Tibial nerve (tissue), 4 donors: ENCODE measurements at places on chromosomes 16 and 17. TPM values are rescaled to one million over a fixed set of nuclear protein-coding genes. Genes with fewer than 3 reads are reported as not detected.

DNA sequence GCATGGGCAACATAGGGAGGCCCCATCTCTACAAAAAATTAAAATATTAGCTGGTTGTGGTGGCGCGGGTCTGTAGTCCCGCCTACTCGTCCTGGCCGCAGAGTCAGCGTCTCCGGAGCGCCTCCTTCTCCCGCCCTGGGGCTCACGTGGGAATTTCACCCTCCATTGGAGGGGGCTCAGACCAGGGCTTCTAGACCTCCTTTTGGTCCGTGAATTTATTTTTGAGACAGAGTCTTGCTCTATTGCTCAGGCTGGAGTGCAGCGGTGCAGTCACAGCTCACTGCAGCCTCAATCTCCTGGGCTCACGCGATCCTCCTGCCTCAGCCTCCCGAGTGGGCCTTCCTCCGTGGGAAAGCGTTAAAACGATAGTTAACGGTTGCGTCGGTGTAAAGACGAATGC lies 394 bp upstream of the NME4 start:
- H3K4me1 ChIP-seq, result peaks cover 10% of the 10 kb centered on the region
- peak overlapping the region; percentile 46 for H3K4me3 ChIP-seq
- H3K36me3 ChIP-seq, result no peaks in the 10 kb centered on the region
- peak overlapping the region; percentile 92 for H3K27ac ChIP-seq

DNA sequence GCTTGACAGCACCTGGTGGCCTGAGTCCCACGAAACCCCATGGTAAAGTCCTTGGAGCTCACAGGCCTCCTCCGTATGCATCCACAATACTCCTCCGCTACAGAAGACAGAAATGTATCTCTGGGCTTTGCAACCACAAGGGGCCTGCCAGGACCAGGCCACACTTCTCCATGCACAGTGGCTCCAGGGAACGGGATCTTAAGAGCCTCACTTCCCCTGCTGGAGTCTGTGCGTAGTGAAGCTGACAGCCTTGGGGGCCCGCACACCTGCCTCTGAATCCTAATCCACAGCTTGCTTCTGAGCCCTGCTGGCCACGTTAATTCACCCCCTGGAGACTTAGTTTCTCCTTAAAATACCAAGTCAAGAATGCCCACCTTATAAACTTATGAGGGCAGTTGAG lies 125.7 kb downstream of the COPRS start:
- H3K4me1 ChIP-seq, result no peaks in the 10 kb centered on the region
- no peaks in the 10 kb centered on the region for H3K27me3 ChIP-seq
- H3K27ac ChIP-seq, result no peak overlapping the region
- DNase-seq, result no peak

Gene TLCD3B
- not detected for total RNA-seq

GRCh38 chr16:81204798-81205680 lies 33.5 kb upstream of the BCO1 start:
- DNase-seq, result peak; percentile 34
- no peaks in the 10 kb centered on the region for H3K36me3 ChIP-seq
- H3K4me3 ChIP-seq, result no peak overlapping the region
- H3K27me3 ChIP-seq, result no peaks in the 10 kb centered on the region

DNA sequence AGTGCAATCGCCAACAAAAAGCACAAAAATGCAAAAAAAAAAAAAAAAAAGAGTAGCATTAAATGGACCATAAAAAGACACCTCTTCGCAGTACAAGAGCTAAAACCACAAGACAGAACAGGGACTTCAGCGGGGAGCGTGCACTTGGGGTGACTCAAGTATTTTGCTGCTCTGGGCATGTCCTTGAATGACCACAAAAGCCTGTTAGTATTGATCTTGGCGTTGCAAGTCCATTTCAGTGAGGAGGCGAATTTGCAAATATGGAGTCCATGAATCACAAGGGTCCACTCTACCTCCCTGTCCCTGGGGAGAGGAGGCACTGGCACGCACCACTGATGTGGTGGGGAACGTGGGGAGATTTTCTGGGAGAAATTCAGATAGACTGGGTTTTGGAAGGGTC lies 78.9 kb downstream of the CNGB1 start:
- H3K36me3 ChIP-seq, result no peaks in the 10 kb centered on the region
- no peaks in the 10 kb centered on the region for H3K27me3 ChIP-seq
- H3K27ac ChIP-seq, result no peak overlapping the region

DNA sequence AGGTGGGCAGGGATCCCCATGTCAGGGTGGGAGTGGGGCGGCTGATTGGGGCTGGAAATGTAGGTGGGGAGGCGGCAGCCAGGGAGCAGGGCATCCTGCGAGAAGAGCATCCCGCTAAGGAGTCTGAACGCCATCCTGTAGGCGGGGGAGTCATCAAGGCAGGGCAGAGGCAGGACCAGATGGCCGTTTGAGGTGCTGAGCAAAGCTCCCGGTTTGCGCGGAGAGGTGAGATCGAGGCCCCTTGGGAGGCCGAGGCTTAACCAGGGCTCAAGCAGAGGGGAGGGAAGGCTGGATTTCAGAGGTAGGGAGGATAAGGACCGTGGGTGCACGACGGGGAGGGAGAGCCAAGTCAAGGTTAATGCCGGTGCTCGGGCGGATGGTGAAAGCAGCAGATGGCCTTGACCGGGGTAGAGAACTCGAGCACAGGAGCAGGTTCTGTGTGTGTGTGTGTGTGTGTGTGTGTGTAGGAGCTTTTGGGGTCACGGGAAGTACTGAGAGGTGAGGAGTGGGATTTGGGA lies 472 bp upstream of the NME2 start:
- peaks cover 23% of the 10 kb centered on the region for H3K36me3 ChIP-seq
- peak overlapping the region; percentile 98 for H3K4me3 ChIP-seq
- H3K27ac ChIP-seq, result peak overlapping the region; percentile 80
- peaks cover 8% of the 10 kb centered on the region for H3K4me1 ChIP-seq
- no peak for DNase-seq

Gene DNAI2
- not detected for total RNA-seq

DNA sequence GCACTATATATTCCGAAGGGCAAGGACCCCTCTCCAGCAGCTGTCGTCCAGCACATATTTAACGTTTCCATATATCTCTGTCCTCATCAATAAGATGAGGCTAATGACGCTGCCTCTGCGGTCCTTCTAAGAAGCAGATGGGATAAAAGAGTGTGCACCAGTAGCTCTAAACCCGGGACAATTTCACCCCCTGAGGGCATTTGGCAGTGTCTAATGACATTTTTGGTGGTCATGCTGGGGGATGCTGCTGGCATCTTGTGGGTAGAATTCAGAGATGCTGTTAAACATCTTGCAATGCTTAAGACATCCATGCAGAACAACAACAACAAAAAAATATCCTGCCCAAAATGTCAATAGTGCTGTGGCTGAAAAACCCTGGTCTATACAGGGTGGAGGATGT lies 372.9 kb downstream of the CDH13 start:
- H3K27me3 ChIP-seq, result no peaks in the 10 kb centered on the region
- H3K4me3 ChIP-seq, result no peak overlapping the region
- H3K4me1 ChIP-seq, result no peaks in the 10 kb centered on the region
- DNase-seq, result no peak

- peaks cover 4% of the 10 kb centered on the region for H3K4me1 ChIP-seq
- peaks cover 3% of the 10 kb centered on the region for H3K27me3 ChIP-seq
- no peak overlapping the region for H3K27ac ChIP-seq
- DNase-seq, result peak; percentile 87
- no peaks in the 10 kb centered on the region for H3K36me3 ChIP-seq
Measured at GRCh38 chr17:39244600-39245570, 19.1 kb upstream of the STAC2 start.

DNA sequence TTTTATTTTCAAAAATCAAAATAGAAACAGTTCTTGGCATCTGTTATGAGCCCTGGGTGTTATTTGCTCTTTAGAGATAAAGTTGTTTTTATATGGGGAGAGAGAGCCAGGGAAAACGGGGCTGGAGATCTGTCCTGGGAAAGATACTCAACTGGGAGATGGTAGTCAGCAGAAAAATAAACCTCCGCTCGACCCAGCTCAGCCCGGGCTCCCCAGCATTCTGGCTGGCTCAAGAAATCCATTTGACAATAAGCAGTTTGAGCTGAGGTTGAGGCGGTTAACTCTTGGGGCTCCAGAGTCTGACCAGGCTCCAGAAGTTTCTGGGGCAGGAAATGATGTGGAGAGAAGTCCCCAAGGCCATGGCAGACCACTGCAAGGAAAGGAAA lies 151.9 kb downstream of the IRX5 start:
- H3K27ac ChIP-seq, result no peak overlapping the region
- DNase-seq, result no peak
- H3K4me3 ChIP-seq, result no peak overlapping the region
- H3K4me1 ChIP-seq, result no peaks in the 10 kb centered on the region
- no peaks in the 10 kb centered on the region for H3K36me3 ChIP-seq

GRCh38 chr16:57694231-57694724 lies 328 bp upstream of the DRC7 start:
- no peak for DNase-seq
- no peaks in the 10 kb centered on the region for H3K36me3 ChIP-seq
- no peaks in the 10 kb centered on the region for H3K27me3 ChIP-seq

DNA sequence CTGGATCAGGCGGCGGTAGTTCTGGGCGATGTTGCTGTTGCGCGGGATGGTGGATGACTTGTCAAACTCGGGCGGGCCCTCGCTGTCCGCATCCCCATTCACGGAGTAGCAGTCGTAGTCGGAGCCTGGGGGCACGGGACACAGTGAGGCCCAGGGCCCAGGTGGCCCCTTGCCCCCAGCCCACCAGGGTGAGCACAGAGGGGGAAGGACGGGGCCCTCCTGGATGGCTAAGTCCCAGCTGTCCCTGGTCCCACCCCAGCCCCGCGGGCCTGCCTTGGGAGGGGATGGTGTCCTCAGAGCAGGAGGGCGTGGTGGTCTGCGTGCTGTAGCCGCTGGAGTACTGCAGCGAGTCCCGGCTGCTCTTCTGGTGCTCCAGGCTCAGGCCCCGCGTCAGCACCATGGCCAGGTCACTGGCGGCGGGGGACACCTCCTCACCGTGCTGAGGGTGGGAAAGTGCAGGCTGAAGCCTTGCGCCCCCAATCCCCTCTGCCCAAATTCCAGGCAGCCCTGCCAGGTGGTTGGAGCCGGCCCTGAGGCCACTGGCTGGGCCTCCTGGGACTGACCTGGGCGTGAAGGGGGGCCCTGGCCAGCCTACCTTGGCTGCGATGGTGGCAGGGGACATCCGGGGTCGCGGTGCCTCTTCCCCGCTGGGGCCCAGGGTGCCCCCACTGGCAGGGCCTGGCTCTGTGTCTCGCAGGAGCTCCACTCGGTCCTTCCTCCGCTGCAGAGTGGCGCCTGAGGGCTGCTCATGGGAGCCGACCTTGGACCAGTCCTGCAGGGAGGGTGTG lies 18.2 kb downstream of the IL34 start:
- no peak overlapping the region for H3K4me3 ChIP-seq
- H3K27me3 ChIP-seq, result no peaks in the 10 kb centered on the region
- H3K36me3 ChIP-seq, result peaks cover 94% of the 10 kb centered on the region

Gene SEC14L5
- 29.0 TPM for total RNA-seq

GRCh38 chr17:71247441-71248015 lies 873.3 kb upstream of the SOX9 start:
- H3K4me3 ChIP-seq, result no peak overlapping the region
- DNase-seq, result no peak
- no peaks in the 10 kb centered on the region for H3K36me3 ChIP-seq
- no peak overlapping the region for H3K27ac ChIP-seq

Gene ABCC11
- total RNA-seq, result not detected

Gene KCNAB3
- 6.0 TPM for total RNA-seq

GRCh38 chr16:85162478-85163277 lies 50.4 kb upstream of the CIBAR2 start:
- H3K36me3 ChIP-seq, result no peaks in the 10 kb centered on the region
- H3K4me1 ChIP-seq, result peaks cover 14% of the 10 kb centered on the region
- H3K27ac ChIP-seq, result no peak overlapping the region

- peak overlapping the region; percentile 99 for H3K27ac ChIP-seq
- H3K36me3 ChIP-seq, result no peaks in the 10 kb centered on the region
- no peak for DNase-seq
- H3K4me1 ChIP-seq, result peaks cover 79% of the 10 kb centered on the region
- H3K27me3 ChIP-seq, result no peaks in the 10 kb centered on the region
Measured at GRCh38 chr17:81404558-81405165, 9.4 kb downstream of the BAHCC1 start.

GRCh38 chr17:49252148-49252695 lies 21.6 kb upstream of the PHOSPHO1 start:
- H3K4me1 ChIP-seq, result peaks cover 6% of the 10 kb centered on the region
- H3K27ac ChIP-seq, result no peak overlapping the region
- no peaks in the 10 kb centered on the region for H3K36me3 ChIP-seq
- no peaks in the 10 kb centered on the region for H3K27me3 ChIP-seq
- DNase-seq, result no peak
- H3K4me3 ChIP-seq, result no peak overlapping the region

Gene SLC22A31
- 1.4 TPM for total RNA-seq

DNA sequence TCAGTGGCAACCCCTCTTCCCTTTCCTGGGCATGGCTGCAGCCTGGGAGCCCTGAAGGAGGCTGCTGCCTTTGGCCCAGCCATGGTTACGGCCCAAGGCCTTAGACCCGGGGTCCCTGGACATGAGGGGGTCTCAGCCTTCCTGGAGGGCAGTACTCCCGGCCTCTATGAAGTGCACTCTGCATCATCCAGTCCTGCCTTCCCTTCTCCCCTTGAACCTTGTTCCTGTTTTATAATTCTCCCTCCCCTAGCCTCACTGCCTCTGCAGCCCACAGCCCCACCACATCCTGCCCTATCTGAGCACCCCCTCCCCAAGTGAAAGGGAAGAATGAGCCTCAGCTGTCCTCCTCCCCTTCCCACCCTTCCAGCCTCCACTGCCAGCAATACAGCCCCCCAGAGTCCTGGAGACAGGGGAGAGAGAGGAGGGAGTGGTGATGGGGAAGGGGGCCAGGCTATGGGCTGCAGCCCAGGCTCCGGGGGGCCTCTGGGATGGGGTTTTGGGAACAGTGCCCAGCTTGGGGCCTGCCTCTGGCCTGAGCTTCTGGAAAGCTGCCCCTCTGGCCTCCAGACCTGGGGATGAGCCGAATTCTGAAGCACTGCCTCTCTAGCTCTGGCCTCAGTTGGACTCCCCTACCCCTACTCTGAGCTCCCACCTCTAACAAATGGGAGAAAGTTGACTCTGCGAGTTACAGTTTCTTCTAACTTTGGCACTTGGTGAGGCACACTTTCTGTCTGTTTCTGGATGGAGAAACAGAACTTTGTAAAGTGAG lies 7.6 kb downstream of the CCR7 start:
- H3K4me1 ChIP-seq, result peaks cover 77% of the 10 kb centered on the region
- no peaks in the 10 kb centered on the region for H3K27me3 ChIP-seq
- no peak overlapping the region for H3K4me3 ChIP-seq
- no peaks in the 10 kb centered on the region for H3K36me3 ChIP-seq

Gene CES3
- total RNA-seq, result 0.21 TPM

DNA sequence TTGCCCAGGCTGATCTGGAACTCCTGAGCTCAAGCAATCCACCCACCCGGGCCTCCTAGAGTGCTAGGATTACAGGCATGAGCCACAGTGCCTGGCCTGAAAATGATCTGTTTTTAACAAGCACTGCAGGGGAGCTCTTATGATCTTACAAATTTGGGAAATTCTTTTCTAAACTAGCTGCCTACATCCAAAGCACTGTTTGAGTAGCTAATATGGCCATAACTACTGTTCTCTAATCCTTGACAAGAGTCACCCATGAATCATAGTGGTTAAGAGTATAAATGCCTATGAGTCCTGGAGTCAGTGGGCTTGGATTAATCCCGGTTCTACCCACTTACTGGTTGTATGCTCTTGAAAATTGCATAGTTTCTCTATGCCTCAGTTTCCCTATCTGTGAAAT lies 1.4 kb upstream of the CPPED1 start:
- no peak overlapping the region for H3K4me3 ChIP-seq
- H3K27me3 ChIP-seq, result no peaks in the 10 kb centered on the region
- DNase-seq, result no peak
- no peaks in the 10 kb centered on the region for H3K36me3 ChIP-seq
- H3K4me1 ChIP-seq, result peaks cover 22% of the 10 kb centered on the region

- peaks cover 23% of the 10 kb centered on the region for H3K36me3 ChIP-seq
- no peak overlapping the region for H3K27ac ChIP-seq
- no peak overlapping the region for H3K4me3 ChIP-seq
- no peak for DNase-seq
- no peaks in the 10 kb centered on the region for H3K4me1 ChIP-seq
Measured at GRCh38 chr16:22267764-22268163, 29.4 kb upstream of the POLR3E start.
